ENCODE measurements at places on chromosomes 3 and 15.

DNA sequence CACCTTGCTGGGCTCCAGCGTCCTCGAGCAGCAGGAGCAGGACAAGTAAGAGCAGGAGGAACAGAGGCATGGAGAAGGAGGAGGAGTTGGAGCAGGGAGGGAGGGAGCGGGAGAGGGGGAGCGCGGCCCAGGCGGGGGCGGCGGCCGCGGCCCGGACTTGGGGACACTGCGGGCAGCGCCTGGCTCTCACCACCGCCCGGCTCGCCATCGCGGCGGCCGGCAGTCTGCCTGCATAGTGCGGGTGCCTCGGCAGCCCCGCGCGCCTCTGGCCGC is 440 bp downstream of the DCBLD2 start:
- DNase-seq: no peak

- no peak for DNase-seq
These were observed 523.2 kb upstream of the ZNF717 start for GRCh38 chr3:76308541-76308940.

GRCh38 chr3:100970477-100970990 is 22.7 kb downstream of the ABI3BP start:
- DNase-seq: no peak

- no peak for DNase-seq
These were observed 431.3 kb upstream of the MDFIC2 start for GRCh38 chr3:70743754-70744153.

DNA sequence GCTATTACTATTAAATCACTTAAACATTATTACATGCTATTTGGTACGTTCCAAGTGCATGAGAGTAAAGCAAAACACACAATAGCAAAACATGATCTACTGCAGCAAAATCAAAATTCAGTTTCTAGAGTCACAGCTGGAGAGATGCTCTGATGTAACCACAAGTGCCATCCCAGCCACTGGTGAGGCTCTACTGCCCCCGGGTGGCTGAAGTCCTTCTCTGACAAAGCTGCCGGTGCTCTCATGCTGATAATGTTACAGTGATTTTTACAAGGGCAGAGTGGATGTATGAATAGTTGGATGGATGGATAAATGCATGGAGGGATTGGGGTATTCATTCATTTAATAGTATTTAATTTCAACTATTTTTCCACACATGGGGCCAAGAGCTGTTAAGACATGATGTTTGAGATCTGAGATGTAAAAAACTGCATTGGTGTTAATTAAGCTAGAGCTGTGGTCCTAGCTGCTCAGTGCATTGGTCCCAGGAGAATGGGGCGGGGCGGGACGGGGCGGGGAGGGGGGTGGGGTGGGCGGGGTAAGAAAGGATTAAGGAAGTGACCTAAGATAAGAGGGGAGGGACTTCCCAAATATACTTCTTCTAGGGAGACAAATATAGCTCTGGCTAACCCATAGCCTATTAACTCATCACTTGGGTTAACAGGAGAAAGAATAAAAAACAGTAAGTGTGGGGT is 5.3 kb upstream of the SPESP1 start:
- DNase-seq: peak; percentile 90

DNA sequence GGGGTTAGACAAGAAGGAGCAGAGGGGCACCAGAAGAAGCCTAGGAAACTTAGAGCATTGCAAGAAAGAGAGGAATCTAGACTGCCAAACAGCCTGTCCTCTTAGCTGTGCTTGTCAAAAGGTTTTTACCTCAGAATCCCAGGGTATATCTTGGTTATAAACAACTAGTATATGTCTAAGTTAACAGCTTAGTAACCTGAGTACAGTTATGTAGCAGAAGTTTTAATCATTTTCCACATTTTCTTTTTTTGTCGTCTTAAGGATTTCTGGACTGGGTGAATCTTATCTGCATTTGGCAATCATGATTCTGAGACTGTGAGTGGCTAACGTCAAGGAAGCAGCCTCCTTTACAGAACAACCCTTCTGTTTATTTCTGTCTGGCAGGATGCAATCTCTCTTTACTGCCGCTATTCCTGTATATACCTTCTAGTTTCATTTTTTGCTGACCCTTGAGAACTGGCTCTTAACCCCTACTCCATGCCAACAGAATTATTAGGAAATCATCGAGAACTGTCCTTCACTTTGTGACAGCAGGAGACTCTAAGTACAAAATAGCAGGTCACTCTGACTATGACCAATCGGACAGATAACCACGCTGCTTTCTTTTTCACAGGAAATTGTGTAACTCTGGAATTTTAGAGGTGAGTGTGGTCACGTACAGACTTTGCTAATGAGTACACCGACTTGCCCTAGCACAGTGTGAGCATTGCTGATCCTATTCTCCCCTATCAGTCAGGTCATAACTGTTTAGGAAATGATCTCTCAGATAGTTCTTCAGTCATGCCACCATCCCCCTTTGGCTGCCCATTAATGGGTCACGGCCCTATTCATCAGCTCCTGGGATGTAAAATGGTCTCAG is 3.3 kb upstream of the CP start:
- peak; percentile 63 for DNase-seq

DNA sequence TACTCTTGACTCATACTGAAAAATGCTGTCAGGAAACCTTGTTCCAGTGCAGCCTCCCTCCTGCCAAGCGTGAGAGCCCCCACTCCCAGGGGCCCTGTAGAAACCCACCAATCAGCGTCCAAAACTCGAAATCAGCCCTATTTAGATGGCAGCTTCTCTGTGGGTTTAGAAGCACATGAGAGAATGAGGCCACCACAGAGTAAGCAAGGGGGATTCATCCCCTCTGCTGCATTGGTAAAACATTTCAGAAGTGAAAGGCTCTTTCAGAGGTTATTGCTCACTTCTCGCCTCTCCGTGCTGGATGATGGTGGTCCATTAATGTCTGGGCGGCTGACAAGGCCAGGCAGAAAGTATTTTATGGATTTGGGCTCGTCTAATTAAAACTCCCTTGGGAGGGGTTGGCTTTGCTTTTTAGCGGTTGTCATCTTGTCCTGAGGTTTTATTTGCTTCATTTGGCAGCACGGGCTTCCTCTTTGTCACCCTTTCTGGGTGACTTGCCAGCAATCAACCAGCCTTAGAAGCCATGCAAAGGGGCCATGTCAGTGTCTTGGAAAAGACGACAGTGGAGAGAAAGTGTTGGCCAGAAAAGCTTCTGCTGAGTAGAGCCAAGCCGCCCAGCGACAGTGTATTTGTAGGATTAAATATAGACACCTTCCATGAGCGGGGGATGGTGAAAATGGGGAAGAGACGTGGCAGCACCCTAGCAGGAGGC is 145.5 kb downstream of the ATP10A start:
- DNase-seq: no peak

GRCh38 chr3:172074586-172074985 is 35.2 kb downstream of the FNDC3B start:
- no peak for DNase-seq

DNA sequence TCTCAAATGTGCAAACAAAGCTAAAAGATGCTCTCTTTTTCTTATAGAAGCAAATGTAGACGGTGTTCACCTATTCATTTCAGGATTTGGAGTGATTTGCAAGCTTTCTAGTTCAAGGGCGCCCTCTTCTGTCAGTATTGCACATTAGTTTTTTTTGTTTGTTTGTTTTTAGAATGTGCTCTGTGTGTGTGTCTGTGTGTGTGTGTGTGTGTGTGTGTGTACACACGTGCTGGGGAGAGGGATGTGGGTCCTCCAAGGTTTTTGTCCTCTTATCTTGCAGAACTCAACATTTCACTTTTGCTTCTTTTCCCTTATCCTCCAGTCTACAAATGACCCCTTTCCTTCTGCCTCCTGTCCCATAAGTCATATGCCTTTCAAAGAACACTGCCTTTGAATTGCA is 23.5 kb downstream of the DNAH1 start:
- peak; percentile 61 for DNase-seq

GRCh38 chr15:48702569-48703236 is 57.2 kb upstream of the FBN1 start:
- DNase-seq: no peak

DNA sequence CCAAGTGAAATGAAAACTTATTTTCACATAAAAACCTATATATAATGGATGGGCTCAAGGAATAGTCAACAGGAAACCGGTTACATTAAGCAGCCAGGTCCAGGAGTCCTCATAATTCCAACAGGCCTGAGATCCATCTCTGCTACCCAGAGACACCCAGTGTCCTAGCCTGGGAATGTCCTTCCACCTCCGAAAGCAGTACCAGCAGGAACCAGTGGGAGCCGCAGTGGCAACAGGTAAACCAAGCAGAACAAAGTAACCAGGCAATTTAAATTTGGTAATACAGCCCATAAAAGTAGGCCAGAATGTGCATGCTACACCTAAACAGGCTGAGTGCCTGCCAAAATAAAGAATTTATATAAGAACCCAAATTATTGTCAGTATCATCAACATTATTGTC is 195.6 kb downstream of the ZBBX start:
- DNase-seq: no peak

- peak; percentile 67 for DNase-seq
These were observed 1.9 kb upstream of the PLCD1 start for GRCh38 chr3:38031022-38031994.

GRCh38 chr15:72809329-72809728 is 25.8 kb upstream of the ADPGK start:
- no peak for DNase-seq

GRCh38 chr15:22941179-22941578 is 39.0 kb downstream of the CYFIP1 start:
- no peak for DNase-seq

DNA sequence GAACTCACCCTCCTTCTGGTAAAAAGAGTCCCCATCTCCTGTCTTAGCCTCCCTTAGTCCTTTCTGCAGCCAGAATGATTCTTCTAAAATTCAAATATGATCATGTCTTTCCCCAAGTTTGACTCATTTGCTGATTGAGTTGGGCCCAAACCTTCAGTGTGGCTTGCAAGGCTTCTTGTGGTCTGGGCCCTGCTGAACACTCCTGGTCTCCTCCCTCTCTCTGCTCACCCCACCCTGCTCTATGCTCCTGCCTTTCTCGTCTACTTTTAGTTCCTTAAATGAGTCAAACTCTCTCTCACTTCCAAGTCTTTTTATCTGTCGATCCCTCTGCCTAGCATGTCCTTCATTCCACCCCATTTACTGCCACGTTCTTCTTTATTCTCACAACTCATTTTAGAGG is 72.6 kb downstream of the CCR1 start:
- no peak for DNase-seq

- DNase-seq: no peak
These were observed 19.8 kb upstream of the PIGZ start for GRCh38 chr3:196988241-196989029.

- no peak for DNase-seq
These were observed 4.0 kb downstream of the TLE3 start for GRCh38 chr15:70093481-70094319.

- DNase-seq: no peak
These were observed 111.1 kb upstream of the VGLL3 start for GRCh38 chr3:87101861-87102625.

DNA sequence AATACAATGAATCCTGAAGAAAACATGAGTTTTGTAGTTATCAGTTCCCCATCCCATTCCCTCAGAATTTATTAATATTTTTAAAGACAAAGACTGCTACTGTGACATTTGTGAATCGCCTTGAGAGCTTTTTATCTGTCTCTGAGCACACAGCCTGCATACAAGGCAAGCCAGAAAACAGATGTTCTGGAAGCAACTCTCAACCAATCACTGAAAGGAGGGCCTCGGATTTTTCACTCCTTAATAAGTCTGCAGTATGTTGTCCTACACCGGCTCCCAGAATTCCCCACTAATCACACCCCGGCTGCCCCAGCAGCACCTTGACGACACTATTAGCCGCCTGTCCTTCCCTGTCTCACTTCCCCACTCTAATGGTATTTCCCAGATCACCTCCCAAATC is 138.5 kb downstream of the ZNF621 start:
- no peak for DNase-seq

- no peak for DNase-seq
These were observed 127.2 kb downstream of the SLCO3A1 start for GRCh38 chr15:91980502-91981267.

DNA sequence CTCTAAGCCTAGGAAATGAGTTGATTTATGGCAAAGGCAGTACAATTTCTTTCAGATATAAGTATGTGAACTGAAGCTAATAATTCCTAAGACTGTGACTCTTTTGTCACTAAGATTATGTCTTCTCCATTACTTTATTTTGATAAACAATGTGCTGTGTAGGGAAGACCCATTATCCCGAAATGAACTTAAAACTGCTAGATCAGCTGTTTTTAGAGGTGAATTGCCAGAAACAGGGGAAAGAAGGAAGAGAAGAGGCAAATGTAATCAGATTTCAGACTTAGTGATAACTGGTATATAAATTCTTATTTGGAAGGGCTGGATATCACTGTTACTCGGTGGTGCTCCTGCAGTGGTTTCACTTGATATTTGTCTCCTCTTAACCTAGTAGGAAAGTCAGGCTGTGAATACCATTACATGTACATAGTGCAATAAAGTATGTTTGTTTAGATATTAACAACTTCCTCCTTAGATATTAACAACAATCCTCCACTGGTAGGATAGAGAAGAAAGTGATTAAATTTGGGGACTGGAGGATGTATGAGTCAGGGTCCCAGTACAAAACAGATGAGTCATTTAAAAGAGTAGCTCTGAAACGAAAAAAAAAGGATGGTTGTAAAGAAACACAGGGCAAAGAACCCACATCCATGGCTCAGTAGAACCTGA is 338.5 kb upstream of the KCNH8 start:
- no peak for DNase-seq

DNA sequence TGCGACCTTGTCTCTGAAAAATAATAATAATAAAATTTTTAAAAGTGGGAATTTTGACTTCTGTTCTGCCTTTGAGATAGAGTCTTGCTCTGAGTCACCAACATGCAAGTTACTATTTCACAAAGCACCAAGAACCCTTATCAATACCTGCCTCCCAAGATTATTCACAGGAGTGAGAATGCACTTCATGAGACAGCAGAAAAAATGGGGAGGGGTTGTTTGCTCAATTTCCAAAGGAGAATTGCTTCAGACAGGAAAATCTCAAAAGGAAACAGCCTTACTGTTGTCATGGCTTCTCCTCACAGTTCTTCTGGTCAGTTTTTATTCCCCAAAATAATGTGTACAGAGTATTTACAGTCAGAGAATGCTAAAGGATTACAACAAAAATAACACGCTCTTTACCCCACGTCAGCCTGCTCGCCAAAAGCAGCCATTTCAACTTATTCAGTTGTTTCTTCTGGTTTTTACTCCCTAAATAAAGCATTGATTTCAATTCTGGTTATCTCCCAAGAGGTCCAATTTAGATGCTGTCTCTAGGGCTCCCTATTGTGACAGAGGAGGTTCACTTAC is 89.0 kb downstream of the PPCDC start:
- no peak for DNase-seq

DNA sequence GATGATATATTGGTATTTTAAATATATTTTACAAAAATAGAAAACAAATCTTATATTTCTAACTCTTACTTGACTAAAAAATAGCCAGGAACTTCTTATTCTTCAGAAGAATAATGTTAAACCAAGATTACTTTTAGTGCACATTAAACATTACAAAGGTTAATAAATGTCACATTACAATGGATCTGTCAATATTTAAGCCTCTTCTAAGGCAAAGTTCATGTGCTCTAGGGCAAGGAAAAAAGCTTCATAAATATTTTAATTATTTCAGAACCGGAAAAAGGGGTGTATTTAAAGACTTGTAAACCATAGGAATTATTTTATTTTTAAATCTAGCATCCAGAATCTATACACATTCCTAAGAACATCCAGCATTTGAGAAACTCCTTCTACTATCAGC is 166.9 kb upstream of the ROBO2 start:
- no peak for DNase-seq

GRCh38 chr15:75234191-75234810 is 23.8 kb upstream of the GOLGA6C start:
- DNase-seq: no peak

GRCh38 chr15:78282324-78282723 is 17.1 kb downstream of the SKIC8 start:
- DNase-seq: no peak
